Stimulated activated CD4-positive, alpha-beta T cell treated with anti-CD3 and anti-CD28 coated beads, TNF-alpha, amount 100 ng/mL, for 48 hours (primary cell): ENCODE measurements at places on chromosomes 12 and 14.
A peak's percentile ranks its signal among the peaks of the same experiment; 100 is the strongest.

DNA sequence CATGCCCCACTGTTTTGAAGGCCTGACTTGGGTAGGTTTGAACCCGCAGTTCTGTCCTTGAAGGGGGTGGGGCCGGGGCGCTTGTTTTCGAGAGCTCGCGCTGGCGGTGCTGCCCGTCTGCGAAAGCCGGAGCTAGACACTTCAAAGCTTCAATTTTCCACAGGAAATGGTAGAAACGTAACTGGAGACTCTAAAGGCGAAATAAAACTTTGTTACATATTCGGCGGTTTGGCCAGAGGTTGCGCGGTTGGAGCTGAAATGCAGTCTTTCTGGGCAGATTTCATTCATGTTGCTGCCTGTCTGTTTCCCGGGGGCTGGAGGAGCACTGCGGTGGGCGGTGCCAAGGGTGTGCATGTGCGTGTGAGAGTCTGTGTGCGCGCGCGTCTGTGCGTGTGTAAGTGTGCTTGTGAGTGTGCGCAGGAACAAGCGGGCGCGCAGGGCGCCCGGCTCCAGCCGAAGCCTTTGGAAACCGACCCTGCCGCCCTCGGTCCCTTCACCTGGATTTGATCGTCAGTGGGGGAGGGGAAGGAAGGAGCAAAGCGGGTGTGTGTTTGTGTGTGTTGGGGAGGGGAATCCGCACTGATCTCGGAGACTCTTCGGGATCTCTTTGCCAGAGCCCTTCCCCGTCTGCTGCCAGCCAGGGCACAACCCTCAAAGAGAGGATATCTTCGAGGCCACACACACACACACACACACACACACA lies 227.7 kb upstream of the CRY1 start:
- DNase-seq: peak; percentile 67

GRCh38 chr12:96070670-96071279 lies 35.4 kb upstream of the LTA4H start:
- DNase-seq: no peak

DNA sequence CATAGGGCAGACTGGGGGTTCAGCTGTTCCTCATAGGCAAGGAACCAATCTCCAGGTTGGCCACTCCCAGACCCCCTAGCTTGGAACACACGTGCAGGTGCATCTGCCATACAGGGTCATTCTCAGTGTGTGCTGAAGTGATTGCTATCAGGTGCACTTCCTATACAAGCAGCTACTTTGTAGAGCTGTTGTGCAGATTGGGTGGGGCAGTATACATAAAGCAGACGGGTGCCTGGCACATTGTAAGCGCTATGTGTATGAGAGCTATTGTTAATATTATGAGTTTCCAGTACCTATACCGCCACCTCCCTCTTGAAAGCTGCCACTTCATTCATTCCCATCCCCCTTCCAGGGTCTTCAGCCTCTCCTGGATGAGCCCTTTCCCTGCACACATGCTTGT lies 17.3 kb downstream of the IRF2BPL start:
- no peak for DNase-seq

DNA sequence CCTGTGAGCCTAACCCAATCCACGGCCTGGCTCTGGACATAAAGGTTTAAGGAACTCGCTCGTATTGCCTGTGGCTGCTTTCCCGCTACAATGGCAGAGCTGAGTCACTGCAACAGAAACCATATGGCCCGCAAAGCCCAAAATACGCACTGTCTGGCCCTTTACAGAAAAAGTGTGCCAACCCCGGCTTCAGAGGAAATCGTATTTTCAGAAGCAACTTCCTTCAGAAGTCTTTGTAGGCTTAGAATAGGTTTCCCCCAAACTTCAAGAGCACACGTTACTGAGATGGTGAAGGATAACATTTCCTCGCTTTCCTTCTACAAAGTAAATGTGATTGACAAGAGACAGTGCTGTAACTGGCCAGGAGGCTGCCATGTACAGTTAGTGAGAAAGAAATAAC lies 34.8 kb upstream of the TESC start:
- peak; percentile 50 for DNase-seq

DNA sequence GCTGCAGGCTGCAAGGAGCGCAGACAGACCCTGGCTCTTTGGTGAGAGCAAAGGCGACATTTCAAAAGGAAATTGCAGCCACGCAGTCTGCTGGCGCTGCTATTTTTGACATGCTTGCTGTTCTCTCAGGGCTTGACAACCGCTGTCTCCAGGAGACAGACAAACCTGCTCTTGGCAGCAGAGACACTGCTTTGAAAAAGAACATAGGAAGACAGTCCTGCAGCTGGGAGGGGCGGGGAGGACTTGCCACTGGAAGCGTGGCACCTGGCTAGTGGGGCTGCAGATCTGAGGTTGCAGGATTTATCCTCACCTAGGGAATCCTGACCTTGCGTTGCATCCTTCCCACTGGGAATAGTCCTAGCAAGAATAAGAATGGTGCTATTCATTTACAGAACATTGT lies 91.8 kb upstream of the KCNA1 start:
- no peak for DNase-seq

- DNase-seq: no peak
Observed at GRCh38 chr14:32012062-32012461, 65.0 kb upstream of the ARHGAP5 start.

GRCh38 chr12:15650399-15651128 lies 138.6 kb downstream of the EPS8 start:
- no peak for DNase-seq

DNA sequence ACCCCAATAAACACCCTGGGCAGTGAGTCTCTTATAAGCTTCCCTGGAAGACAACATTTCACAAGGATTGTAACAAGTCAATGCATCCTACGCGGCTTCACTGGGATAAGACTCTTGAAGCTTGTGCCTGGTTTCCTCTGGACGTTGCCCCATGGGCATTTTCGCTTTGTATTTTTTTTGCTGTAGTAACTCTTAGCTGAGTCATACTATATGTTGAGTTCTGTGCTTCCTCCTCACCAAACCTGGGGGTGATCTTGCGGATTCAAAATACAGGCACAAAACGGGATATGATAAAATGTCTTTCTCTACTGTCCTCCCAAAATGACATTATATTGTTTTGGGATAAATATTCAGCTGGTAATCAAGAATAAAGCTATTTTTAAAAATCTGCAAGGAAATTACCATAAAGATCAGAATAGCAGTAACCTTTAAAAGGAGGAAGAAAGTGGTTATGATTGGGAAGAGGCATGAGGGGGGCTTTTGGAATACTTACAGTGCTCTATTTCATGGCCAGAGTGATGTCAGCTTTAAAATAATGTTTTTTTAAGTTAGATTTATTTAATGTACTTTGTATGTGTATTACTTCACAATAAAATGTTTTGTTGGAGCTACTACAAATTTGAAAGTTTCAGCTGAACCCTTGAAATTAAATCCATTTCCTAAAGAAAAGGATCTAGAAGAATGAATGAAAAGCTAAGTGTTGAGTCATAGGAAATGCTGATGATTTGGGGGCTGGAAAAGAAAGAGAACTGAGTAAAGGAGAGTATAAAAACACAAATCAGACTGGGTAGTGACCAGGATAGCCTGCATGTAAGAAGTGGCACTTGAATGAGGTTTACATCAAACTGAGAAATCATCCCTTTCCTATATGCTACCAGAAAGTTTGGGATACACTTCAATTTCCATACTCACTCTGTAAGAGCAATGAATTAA lies 14.7 kb downstream of the BTBD7 start:
- DNase-seq: no peak

- DNase-seq: no peak
Observed at GRCh38 chr14:95536671-95537070, 1.8 kb downstream of the GLRX5 start.

- DNase-seq: no peak
Observed at GRCh38 chr14:53412819-53413675, 259.9 kb upstream of the DDHD1 start.

DNA sequence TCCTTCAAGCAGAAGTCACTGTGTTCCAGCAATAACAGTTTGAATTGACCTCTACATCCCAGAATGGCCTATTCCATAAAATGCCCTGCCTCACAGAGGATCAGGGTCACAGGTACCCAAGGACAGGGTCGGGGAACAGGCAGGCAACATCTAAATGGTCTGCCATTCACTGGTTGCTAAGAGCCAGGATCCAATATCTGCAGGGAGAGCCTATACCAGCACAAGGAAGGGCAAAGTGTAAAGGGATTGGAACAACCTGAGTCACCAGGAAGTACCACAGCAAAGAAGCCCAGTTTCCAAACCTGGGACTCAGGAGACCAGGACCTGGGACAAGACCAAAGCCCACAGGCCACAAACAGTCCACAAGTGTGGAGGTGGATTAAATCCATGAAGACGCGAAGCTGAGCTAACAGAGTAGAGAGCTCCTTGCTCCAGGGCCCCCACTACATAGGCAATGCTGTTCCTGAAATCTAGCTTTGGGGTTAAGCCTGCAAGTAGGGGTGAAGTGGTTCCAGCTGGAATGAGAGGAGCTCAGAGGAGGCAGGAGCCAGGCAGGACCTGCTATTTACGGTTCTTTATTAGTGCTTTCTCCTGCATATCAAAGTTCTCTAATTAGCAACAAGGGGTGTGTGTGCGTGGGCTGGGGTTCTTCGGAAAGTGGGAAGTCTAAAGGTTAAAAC lies 274.3 kb downstream of the BCL11B start:
- no peak for DNase-seq

- peak; percentile 1 for DNase-seq
Observed at GRCh38 chr12:106073179-106073578, 65.6 kb downstream of the NUAK1 start.

GRCh38 chr14:72714871-72715214 lies 179.1 kb downstream of the DPF3 start:
- DNase-seq: no peak

- DNase-seq: no peak
Observed at GRCh38 chr14:92960706-92961566, 38.0 kb downstream of the CHGA start.

DNA sequence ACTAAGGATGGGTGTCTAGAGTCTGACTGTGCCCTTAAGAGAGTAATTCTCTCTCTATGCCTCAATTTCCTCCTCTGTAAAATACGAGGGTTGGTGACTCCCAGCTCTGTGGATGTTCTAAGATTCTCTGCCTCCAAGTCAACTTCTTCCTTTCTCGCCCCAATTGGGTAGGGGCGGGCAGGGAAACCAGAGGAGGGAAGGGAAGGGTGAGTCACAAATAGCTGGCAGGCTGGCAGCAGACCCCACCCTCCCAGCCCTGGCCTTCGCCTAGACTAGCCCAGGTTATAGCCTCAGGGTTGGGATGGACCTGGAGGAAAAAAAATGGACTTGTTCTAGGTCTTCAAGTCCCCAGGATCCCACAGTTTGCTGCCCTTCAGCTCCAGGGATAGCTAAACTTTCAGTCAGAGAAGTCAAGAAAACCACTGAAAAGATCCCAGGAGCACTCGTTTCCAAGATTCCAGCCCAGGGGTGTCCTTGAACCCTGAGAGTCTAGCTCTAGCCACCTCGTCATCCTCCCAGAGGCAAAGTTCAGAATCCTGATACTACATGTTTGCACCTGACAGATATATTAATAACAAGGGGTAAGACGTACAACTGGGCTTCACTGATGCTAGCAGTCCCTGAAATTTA lies 2.3 kb downstream of the DGKA start:
- DNase-seq: no peak

DNA sequence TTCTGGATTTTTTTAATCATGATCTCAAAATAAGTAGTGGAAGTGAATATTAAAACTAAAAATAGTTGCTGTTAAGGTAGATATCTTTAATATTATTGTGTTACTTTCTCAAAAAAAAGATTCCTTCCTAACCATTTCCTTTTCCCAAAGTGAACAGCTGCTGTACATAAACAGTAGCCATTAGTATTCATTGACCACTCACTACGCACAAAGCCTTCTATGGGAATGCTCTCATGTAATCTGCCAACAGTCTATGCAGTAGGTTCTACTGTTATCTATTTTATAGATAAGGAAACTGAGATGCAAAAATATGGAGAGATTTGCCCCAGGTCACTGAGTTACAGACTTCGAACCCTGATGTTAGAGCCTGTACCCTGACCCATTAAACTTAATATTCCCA lies 32.1 kb downstream of the ZFP36L1 start:
- no peak for DNase-seq

DNA sequence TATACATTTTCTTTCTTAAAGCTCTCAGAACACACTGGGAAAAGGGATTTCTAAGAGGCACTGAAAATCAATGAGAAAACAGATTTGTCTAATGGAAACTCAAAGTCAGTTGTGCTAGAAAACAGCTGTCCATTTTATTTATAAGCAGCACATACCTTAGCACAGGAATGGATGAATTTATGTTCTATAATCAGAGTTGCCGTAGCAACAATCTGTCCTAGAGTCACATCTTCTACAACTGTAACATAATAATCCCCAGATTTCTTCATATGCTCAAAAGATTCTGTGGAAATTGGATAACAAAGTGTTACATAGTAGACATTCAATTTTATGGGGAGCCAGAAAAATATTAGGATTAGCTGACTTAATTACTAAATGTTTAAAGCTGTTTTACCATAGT lies 9.8 kb downstream of the GNPNAT1 start:
- no peak for DNase-seq

DNA sequence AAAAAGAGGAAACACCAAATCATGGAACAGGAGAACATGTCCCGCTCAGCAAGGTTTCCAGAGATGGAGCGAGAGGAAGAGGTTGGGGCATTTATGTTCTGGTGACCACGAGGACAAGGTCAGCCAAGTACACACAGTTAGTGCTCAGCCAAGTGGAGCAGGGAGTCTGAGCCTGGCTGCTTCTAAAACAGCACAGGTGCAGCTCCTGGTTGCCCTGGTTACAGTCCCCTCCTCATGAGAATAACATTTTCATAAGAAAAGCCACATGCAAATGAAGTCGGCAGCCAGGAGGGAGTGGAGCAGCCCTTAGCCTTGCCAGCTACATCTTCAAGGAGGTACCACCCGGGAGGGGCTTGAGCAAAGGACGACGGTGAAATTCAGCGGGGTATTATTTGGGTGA lies 81.8 kb downstream of the NOS1 start:
- DNase-seq: no peak

GRCh38 chr14:92943855-92944570 lies 21.1 kb downstream of the CHGA start:
- DNase-seq: no peak

DNA sequence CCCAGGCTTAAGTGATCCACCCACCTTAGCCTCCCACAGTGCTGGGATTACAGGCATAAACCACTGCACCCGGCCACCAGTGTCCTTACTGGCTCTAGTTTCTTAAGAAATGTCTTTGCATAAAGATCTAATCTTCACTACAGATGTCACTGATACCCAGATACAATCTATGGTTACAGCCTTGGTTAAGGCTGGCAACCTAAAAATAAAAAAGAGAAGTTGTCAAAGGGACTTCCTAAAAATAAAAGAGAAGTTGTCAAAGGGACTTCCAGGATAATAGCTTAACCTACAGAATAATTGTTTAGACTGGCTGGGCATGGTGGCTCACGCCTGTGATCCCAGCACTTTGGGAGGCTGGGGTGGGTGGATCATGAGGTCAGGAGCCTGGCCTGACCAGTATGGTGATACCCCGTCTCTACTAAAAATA lies 27.6 kb downstream of the ETFBKMT start:
- no peak for DNase-seq

- no peak for DNase-seq
Observed at GRCh38 chr14:104783484-104784217, 11.9 kb downstream of the AKT1 start.

DNA sequence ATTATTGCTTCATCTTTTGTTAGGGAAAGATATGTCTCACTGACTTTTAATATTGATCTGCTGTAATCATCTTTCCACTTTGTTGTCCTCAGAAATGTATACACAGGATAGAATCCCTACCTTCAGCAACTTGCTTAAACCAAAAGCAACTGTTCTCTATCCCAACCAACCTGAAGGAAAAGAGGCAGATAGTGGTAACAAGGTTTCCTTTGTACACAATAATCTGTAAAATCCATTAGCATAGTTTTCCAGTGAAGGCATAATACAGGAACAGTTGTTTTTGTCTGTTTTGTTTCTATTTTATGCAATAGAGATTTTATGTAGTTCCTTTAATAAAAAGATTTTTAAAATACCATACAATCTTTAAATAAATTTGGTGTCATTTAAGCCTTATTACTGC lies 170.5 kb downstream of the PIK3C2G start:
- DNase-seq: no peak
